ENCODE measurements at places on chromosomes 1 and 21. TPM values are rescaled to one million over a fixed set of nuclear protein-coding genes. Genes with fewer than 3 reads are reported as not detected.

MRPS14 gene
- polyA plus RNA-seq = 23.9 TPM

KRTAP10-6 gene
- polyA plus RNA-seq = not detected

GRCh38 chr1:80293818-80294217 lies 1287.3 kb upstream of the ADGRL4 start:
- DNase-seq = no peak

DNA sequence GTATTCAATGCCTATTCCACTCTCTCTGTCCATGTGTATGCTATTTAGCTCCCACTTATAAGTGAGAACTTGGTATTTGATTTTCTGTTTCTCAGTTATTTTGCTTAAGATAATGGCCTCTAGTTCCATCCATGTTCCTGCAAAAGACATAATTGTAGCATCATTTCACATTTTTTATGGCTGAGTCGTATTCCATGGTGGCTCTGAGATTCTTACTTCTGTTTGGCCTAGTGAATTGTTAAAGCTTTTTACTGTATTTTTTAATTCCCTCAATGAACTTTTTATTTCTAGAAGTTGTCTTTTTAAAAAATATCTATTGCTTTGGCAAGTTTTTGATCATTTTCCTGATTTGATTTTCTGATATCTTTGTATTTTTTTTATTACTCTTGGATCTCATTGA lies 635.6 kb downstream of the PLA2G4A start:
- DNase-seq = no peak

GRCh38 chr1:101236516-101237228 lies at the start of gene S1PR1:
S1PR1 (plus strand) TSS chr1:101237019; CDS start chr1:101238985, 1,966 bp downstream.
- DNase-seq = no peak

GRCh38 chr1:24725209-24725651 lies 20.0 kb upstream of the CLIC4 start:
- no peak for DNase-seq

GRCh38 chr1:20723159-20723536 lies 5.3 kb upstream of the KIF17 start:
- DNase-seq = no peak

DNA sequence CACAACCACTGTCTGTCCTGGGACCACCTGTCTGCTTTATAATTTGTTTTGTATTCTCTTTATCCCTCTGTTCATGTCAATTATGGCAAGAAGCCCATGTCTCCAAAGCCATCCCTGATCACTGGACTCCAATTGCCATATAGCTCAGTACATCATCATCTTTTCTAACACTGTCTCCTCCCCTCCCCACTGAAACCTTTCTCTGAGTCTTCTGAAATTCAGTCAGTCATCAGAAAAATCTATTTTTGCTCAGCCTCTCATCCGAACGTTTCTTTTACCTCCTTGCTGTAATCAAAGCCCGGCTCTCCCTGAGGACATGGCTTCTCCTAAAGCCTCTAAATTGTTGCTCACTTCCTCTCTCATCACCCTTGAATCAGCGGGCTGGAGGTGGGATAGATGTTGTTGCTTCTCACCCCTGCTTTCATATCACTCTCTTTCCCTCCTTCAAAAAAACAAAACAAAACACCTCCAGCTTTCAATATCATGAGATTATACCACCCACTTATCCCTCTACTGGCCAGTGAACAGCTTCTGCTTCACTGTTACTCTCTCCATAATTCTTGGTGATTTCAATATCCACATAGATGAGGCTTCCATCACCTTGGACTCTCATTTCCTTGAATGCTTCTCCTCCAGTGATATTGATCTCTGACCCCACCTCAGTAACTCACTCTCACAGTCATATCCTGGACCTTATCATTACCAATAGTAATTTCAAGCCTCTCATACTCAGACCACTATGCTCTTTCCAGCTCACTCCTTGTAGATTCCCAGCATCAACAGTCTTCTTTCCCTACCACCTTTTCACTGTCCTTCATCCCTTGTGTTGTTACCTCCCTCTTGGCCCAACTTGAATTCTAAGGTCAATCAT lies 27.8 kb downstream of the RAB3B start:
- DNase-seq = no peak

DNA sequence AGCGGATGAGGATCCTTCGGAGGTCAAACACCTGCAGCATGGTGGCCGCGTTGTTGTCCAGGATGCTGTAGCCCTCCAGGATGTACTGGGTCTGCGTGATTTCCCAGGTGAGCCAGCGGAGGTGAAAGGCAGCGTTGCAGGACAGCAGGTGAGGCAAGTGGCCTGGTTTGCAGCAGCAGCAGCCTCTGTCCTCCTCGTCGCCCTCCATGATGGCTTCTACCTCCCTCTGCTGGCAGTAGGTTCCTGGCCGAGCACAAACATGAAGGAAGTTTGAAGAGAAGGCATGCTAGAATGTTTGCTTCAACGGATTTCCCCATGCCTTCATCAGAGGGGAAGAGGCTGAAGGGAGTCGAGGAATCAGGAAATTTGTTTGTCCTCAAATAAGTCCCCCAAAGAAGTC lies 74.7 kb downstream of the NTPCR start:
- DNase-seq = no peak

- no peak for DNase-seq
Observed at GRCh38 chr1:150127868-150128267, 21.8 kb upstream of the PLEKHO1 start.
